NCI-H1092 (cell line): ENCODE measurements at places on chromosomes 7 and 10.

DNA sequence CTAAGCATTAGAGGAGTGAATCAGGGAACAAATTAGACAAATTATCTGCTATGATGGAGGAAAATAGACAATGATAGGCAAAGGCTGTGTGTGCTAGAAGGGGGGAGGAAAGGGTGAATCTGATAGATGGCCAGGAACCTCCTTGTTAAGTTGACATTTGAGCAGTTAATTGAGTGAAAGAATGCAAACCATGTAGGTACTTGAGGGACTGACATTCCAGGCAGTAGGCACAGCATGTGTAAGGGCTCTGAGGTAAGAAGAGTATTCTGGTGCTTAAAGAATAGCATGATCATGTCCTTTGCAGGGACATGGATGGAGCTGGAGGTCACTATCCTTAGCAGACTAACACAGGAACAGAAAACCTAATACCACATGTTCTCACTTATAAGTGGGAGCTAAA is 48.6 kb upstream of the TES start:
- DNase-seq: no peak

DNA sequence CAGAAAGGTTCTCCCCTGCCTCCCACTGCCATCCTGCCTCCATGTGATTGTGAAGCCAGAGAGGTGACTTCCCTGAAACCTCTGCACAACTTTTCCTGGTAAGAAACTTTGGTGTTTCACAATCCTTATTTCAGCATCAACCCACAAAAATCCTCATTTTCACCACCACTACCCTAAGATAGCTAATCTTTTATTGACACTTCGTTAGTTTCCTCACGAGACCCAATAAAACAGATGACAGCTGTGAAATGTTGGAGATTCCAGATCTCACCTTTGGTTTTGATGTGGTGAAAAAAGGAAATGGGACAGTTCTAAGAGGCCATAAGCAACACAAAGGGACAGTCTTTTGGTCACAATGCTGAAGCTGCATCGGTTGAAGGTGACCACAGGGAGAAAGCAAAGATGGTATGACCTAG is 59.9 kb upstream of the TM9SF3 start:
- DNase-seq: no peak

DNA sequence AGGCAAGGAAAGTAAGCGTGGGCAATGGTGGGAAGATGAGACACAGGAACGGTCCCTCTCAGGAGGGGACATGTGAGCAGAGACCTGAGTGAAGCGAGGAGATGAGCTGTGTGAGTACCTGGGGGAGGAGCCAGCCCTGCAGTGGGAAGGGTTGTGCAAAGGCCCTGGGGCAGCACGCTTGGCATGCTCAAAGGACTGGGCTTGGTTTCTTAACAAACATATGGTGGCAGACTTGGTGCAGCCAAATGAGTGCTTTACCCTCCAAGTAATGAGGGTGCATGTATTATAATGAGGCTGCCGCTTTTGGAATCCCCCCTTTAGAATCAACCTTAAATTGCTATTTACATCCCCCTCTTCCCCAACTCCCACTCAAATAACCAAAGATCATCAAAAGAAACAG is 152.7 kb upstream of the FRMD4A start:
- no peak for DNase-seq

- DNase-seq: peak; percentile 61
Observed at GRCh38 chr7:100568896-100569844, 4.5 kb downstream of the SAP25 start.

DNA sequence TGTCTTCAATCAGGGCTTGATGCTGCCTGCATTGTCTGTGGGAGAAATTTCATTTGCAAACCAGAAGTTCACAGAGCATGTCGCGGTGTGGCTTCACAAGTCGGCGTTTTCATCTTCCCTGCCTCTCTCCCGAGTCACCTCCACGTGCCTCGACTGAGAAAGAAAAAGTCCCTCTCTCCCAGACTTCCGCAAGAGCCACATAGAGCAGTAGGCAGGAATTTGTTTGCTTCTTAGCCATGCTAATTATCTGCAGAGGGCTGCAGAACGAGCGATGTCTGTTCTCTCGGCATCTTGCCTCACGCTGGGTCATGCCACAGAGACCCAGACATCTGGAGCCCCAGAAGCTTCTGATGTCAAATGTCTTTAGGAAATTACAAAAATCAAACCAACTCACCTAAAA is 272.2 kb downstream of the TCF7L2 start:
- no peak for DNase-seq

DNA sequence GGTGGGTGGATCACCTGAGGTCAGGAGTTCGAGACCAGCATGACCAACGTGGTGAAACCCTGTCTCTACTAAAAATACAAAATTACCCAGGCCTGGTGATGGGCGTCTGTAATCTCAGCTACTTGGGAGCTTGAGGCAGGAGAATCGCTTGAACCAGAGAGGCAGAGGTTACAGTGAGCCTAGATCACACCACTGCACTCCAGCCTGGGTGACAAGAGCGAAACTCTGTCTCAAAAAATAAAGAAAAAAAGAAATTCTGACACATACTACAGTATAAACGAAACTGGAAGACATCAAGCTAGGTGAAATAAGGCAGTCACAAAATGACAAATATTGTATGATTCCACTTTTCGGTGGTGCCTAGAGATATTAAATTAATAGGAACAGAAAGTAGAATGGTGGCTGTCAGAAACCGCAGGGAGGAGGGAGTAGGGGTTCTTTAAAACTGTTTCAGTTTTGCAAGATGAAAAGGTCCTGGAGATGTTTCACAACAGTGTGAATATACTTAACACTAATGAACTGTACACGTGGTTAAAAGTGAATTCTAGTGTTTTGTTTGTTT is 23.2 kb downstream of the PILRA start:
- DNase-seq: no peak

- DNase-seq: no peak
Observed at GRCh38 chr7:50667338-50667737, 102.1 kb upstream of the DDC start.

- DNase-seq: peak; percentile 35
Observed at GRCh38 chr10:71302874-71303568, 16.0 kb upstream of the SLC29A3 start.

DNA sequence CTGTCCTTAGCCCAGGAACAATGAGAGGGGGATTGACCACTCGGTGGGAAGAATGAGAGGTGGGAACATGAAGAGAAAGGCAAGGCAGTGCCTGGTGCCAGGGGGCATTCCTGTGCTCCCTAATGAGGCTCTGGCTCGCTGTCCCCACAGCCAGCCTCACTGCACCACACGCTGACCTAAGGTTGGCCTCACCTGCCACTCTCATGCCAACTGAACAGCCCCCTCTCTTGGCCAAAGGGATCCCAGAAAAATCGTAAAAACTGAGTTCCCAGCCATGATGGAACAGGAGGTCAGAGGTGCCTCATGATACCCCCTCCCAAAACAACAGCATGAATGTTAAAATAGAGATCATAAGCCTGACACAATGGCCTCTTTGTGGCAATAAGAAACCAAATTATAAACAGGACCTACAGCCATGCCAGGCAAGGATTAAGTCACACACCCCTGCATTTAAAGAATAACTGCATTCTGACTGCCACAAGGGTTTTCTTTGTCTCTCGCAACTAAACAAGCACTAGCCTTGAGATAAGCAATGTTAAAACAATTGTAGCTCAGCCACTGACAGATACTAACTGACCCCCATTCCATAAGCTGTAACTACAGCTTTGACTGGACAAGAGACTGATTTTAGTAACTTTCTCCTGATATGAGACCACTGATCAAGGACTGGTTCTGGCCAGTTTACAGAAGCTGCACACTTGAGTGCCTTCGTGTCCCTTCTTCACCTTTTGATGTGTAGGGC is 149.2 kb downstream of the SH2D4B start:
- DNase-seq: no peak

DNA sequence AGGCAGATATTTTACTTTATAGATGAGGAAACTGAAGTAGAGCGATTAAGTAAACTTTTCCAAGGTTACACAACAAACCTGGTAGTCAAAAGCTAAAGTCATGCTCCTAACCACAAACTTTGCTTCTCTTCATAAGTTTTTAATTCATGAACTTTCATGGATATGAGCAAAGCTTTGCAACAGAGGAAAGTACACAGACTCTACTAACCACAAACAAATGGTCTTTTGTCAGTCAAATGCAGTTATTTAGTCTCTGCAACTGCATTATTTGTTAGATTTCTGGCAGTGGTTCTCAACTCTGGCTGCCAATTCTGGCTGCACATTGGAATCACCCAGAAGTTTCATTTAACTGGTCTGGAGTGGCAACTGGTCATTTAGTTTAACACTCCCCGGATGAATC is 140.6 kb upstream of the TMEM168 start:
- DNase-seq: no peak

DNA sequence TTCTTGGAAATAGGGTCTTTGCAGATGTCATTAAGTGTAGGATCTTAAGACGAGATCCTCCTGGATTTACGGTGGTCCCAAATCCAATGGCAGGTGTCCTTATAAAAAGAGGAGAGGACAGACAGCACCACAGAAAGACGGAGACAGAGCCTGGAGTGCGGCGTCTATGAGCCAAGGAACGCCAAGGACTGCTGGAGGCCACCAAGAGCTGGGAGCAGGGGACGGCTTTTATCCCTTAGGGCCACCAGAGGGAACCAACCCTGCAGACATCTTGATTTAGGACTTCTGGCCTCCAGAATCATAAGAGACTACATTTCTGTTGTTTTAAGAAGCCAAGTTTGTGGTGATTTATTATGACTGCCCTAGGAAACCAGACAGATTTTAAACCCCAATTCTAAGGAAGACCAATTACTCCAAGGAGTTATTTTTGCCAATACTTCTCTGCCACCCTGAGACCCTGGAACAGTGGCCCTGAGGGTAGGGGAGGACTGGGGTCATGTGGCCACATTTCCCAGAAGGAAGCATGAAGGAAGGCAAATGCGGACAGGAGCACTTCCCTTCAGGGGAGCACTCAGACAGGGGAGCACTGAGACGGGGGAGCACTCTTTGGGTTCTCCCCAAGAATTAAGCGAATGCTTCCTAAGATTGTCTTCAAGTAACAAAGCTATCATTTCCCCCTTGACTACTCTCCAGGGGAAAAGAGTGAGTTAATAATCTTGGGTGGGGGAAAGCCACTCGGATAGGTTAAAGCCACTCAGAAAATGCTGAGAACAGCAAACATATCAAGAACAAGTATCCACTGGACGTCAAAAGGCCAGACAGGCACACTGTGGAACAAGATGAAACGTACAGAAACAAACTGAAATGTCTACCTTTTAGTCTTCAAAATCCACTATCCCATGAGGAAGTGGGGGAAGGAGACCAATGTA is 67.5 kb downstream of the CHST15 start:
- no peak for DNase-seq
